ENCODE measurements at places on chromosomes 7 and 10.

DNA sequence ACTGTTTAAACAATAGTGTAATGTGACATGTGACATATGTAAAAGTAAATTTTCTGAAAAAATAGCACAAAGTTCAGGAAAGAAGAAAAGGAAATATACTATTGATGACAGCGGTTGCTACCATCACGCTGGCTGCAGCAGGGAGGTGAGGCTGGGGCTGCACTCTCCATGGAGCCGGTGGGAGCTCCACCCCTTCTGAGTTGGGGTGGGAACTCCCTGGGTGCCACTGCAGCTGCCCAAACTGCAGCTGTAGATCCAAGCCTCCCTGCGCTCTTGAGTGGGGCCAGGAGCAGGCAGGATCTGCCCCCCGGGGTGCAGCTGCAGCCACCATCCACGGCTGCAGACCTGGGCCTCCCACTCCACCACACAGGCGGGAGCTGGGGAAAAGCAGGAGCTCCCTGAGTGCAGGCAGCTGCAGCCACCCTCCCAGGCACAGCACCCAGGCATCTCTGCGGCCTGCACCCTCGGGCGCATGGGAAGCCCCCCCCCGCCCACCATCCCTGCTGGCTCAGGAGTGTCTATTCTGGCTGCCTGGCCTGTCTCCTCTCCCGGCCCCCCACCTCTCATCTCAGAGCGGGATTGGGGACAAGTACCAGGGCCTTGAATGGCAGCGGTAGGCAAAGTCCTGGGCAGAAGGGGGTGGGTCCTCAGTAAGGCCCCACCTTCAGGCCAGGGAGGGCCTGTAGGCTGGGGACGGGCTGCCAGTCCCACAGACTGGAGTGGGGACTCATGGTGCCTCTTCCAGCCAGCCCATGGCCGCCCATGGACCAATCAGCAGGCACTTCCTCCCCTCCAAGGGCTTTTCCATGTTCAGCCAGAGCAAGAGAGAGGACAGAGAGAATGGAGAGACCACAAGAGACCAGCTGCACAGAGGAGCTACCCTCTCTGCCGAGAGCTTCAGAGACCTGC, 50.1 kb downstream of the TNS3 start:
- DNase-seq, result no peak

GRCh38 chr7:72030994-72031667, 381.0 kb downstream of the CALN1 start:
- no peak for DNase-seq

- DNase-seq, result no peak
Measured at GRCh38 chr10:45544191-45544590, 128.4 kb downstream of the ZFAND4 start.

- no peak for DNase-seq
Measured at GRCh38 chr10:74282848-74283210, 131.8 kb downstream of the ADK start.

GRCh38 chr10:45424668-45425404, 50.8 kb downstream of the ALOX5 start:
- no peak for DNase-seq

DNA sequence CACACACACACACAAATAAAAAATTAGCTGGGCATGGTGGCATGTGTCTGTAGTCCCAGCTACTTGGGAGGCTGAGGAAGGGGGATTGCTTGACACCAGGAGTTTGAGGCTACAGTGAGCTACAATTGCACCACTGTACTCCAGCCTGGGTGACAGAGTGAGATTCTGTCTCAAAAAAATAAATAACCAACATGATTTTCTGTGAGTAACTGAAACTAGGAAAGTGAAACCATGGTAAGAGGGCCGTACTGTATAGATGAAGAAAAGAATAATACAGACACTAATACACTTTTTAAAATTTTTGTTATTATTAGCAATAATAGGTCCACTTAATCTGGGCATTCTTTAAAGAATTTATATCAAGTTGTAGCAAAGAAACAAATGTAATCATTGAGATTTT, 170.9 kb downstream of the HGF start:
- no peak for DNase-seq

DNA sequence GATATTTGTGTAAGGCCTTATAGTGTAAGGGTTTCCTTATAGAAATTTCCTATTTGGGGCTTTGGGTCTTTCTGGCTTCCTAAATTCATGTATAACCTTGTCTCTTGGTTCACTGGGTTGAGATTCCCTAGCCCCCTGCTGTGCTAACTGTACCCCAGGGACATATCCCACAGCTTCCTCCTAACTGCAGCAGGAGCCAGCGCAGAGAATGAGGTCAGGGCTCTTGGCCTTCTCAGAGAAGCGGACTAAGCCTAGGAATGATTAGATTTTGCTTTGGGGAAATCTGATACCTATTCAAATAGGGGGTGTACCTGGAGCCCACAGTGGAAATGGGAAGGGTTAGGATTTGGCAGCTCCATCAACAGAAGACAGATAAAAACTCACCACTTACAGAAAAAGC, 138.1 kb upstream of the EFCAB10 start:
- DNase-seq, result no peak

DNA sequence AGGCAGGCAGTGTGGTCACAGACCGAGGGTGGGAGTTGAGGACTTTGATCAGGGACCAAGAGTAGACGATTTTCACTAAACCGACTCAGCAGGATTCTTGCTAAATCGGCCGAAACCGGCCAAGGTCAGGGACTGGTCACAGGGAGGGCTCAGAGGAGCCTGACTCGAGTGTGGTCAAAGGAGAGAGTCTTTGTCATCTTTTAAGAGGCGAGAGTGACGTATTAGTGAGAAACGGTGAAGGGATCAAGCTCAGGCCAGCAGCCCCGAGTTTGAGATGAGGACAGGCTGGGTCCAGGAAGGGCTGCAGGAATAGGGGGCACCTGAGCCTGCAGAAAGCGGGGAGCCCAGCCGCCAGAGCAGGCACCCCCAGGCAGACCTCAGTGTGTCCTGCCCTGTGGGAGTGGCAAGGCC, 41.6 kb upstream of the FAM20C start:
- no peak for DNase-seq

DNA sequence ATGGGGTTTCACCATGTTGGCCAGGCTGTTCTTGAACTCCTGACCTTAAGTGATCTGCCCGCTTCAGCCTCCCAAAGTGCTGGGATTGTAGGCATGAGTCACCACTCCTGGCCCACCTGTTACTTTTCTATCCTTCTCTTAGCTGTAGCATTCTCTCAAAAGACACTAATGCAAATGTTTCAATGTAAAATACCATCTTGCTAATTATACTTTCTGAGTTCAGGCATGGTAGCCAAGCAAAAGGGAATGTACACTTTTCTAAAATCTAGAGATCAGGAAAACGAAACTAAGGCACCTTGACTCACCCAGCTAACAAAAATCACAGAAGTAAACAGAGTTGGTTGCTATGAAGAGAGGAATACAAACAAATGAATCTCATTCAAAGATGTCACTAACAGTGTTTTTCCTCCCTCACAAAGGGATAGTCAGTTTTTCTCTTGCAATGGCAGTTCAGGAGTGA, 401.0 kb upstream of the NRP1 start:
- DNase-seq, result peak; percentile 55

GRCh38 chr10:115417585-115418265, 324.6 kb downstream of the ATRNL1 start:
- peak; percentile 2 for DNase-seq

GRCh38 chr7:42315103-42315502, 78.1 kb upstream of the GLI3 start:
- no peak for DNase-seq

- no peak for DNase-seq
Measured at GRCh38 chr7:149873970-149874643, 338 bp downstream of the ATP6V0E2 start.

- DNase-seq, result no peak
Measured at GRCh38 chr7:144534655-144535395, 131.3 kb upstream of the NOBOX start.

GRCh38 chr10:132253092-132253687, 54.6 kb downstream of the STK32C start:
- no peak for DNase-seq

GRCh38 chr10:77575271-77576006, 62.2 kb downstream of the KCNMA1 start:
- no peak for DNase-seq

DNA sequence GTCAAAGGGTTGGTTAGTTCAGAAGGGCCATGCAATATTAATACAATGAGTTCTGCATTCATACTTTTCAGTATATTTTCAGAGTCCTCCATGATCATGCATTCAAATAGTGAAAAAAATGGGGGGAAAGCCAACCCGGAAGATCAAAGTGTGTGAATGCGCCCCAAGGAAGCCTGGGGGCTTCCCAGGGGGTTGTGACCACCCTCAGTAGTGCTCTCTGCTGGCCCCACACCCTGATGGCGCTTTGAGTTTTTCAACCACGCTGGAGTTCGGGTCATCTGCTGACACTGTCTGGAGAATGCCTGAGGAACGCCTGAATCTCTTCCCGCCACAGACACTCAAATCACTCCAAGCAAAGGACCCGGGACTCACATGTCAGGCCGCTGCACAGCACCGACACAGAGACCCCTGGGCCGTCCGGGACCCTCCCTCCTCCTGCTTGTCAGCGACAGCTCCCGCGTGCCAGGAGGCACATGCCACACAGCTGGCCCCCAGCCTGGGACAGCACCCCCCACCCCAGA, 1.0 kb downstream of the TNS3 start:
- DNase-seq, result peak; percentile 58

DNA sequence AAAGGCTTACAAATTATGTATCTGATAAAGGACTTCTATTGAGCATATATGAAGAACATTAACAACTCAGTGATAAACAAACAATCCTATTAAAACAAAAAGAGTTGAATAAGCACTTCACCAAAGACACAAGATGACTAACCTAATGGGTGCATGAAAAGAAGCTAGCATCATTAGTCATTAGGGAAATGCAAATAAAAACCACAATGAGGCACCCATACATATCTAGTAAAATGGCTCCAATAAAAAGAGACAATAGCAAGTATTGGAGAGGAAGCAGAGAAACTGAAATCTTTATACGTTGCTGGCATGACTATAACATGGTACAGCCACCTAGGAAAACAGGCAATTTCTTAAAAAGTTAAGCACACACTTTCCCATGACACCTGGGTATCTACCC, 77.6 kb upstream of the ZMIZ1 start:
- DNase-seq, result no peak

GRCh38 chr7:1192171-1192676, 32.2 kb upstream of the ZFAND2A start:
- peak; percentile 46 for DNase-seq

DNA sequence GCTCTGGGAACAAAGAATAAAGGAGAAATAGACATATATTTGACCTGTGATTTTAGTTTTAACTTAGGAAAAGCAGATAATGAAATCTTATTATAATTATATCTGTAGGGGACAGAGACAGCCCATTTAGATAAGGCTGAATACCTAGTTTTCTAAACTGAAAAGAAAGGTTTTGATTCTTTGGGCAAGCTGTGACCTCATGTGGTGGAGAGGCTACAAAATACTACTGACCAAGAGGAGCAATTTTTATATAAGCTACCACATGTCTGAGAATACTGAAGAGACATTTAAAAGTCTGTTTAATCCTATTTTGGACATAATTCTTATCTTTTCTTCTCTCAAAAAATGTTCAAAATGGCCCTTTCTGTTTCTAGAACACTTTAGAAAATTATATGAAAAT, 271.0 kb downstream of the MTERF1 start:
- DNase-seq, result no peak

DNA sequence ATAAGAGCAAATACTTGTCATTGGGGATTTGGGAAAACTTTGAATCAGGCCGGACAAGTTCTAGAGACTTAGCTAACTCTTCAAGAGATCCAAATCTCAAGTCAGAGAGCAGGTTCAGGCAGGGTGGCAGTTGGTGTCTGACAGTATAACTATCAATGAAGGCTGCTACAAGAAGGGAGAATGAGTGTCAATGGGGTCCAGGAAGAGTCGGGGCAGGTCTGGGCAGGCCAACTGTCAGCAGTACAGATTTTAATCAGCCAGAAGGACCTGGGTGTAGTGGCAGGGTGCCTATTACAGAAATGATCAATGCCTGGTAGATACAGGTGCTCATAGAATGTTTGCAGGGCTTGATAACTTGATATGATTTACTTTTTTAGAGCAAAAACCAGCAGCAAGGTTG, 751.1 kb downstream of the GRM8 start:
- no peak for DNase-seq

DNA sequence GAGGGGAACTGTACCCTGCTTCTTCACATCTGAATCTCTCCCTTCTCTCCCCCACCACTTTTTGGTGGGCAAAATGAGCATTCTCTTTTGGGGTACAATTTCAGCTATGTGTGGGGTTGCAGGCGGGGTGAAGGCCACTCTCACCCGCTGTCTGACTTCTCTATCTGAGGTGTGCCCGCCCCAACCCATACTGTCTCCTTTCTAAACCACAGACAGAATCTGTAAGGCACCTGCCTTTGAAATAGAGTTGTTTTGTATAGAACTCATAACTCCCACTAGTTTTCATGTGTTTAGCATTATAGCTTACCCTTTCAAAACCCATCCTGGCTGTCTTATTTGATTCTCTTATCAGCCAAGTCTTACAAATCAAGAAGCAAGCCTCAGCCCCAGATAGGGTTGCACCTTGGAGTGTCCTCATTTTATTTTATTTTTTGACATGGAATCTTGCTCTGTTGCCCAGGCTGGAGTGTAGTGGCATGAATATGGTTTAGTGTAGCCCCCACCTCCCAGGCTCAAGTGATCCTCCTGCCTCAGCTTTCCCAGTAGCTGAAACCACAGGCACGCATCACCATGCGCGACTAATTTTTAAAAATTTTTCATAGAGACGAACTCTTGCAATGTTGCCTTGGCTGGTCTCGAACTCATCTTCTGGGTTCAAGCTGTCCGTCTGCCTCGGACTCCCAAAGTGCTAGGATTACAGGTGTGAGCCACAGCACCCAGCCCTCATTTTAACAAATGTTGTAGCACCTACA, 11.9 kb downstream of the TSPAN14 start:
- no peak for DNase-seq

GRCh38 chr10:132076578-132077081, 10.9 kb downstream of the JAKMIP3 start:
- no peak for DNase-seq

DNA sequence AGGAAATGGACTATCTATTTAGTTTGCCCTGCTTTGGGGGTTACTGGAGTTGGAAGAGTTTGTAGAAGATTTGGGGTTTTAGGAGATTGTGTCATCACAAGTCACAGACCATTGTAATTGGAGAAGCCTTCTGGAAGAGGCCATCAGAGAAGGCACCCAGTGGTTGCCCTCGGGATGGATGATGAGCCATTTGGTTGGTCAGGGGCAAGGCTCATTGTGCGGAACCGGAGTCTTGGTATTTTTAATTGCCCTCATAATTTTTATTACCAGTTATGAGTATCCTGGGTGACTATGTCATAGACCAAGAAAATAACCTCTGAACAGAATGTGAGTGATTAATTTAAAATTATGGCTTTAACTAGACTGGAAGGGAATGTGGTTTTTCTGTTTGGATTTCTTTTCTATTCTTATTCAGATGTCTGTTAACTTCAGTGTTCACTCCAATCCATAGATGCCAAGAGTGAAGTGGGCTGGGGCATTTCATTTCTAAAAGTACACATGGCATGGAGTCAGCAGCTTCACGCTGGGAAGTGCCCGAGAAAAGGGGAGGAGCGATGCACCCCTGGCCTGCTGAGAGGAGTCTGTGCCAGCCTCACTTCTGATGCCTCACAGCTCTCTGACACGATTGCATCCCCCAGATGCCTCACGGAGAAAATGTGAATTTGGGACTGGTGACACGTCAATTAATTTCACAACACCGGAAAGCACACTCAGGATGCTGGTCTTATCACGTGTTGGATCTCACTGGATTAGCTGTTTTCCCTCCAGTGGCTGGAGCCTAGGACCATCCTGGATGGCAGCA, 225.6 kb upstream of the IGFBP3 start:
- no peak for DNase-seq

GRCh38 chr7:23710000-23710399, at the start of gene STK31:
STK31 (plus strand) TSS chr7:23710219; CDS start chr7:23710286, 67 bp downstream.
- DNase-seq, result no peak

All from tongue (tissue), 3 donors.